ENCODE measurements at places on chromosomes 1 and 21. TPM values are rescaled to one million over a fixed set of nuclear protein-coding genes. Genes with fewer than 3 reads are reported as not detected.

The HES5 gene
- not detected for total RNA-seq

The ERG gene
- total RNA-seq = not detected

The ANGPTL1 gene
- total RNA-seq = not detected

The TENT5C gene
- 8.6 TPM for total RNA-seq

The KRTAP21-2 gene
- total RNA-seq = not detected

The CATSPERE gene
- total RNA-seq = 0.50 TPM

The TRIM63 gene
- not detected for total RNA-seq

The SLC44A5 gene
- not detected for total RNA-seq
